ENCODE measurements at places on chromosomes 4 and X.
A peak's percentile ranks its signal among the peaks of the same experiment; 100 is the strongest.

DNA sequence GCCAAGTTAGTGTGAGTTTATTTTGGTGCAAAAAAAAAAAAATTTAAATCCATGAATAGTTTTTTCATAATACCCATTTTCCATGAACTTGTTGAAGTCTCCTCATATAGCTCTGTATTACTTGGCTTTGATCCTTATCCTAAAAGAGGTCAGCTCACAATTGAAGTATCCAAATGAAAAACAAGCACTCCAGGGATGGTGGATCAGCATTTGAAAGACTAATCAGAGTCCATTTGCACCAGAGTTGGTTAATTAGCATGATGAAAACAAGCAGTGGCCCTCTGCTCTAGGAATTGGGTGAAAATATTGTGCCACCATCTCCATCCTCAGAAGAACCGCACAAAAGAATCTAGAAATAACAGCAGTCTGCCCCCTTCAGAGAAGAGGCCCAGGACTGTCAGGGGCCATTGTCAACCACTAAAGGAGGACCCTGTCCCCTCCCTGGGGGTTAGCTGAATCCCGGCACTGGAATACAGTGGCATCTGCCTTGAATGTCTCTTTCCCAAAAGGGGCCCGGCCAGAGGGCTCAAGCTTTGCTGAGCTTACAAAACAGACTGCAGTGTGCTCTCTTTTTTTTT is 24.7 kb downstream of the SH3KBP1 start:
- no peak for DNase-seq

GRCh38 chr4:8834681-8835220 is 36.9 kb downstream of the HMX1 start:
- DNase-seq, result no peak

- no peak for DNase-seq
Observed at GRCh38 chrX:69150281-69150960, 14.8 kb downstream of the PJA1 start.

DNA sequence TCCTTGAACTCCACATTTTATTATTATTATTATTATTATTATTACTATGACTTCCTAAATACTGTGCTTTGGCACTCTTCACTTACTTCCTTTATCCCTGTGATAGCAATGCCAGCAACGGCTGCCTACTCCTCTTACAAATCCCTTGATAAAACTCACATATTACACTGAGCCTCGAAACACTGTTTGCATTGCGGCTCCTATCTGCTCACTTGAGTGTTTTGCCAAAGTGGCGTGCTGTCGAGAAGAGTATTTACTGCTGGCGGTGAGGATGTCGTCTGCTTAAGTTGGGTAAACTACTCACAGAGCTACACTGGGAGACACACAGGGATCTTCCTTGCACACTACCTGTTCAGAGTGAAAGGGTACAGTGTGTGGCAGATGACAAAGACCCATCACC is 143.4 kb upstream of the VCX3A start:
- DNase-seq, result no peak

GRCh38 chr4:5592272-5592671 is 116.1 kb downstream of the EVC2 start:
- DNase-seq, result no peak

GRCh38 chr4:119227690-119228089 is 15.2 kb downstream of the USP53 start:
- DNase-seq, result no peak

DNA sequence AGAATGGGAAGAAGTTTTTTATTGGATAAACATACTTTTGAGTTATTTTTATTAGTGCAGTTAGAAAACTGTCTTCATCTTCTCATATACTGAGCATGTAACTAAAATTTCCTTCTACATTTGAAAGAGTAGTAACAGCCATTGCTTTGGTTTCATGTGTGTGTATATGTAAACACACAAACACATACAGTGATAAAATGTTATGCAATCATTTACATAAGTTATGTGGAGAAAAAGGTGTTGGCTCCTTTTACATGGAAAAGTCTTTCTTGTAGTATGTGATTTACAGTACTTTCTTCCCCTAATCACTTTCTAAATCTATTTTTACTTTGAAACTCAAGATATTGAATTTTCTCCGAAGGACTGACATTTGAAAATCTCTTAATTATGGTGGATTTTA is 194.3 kb upstream of the PACRGL start:
- DNase-seq, result no peak

- DNase-seq, result no peak
Observed at GRCh38 chrX:43224496-43224895, 431.6 kb upstream of the MAOA start.

- peak; percentile 51 for DNase-seq
Observed at GRCh38 chr4:22500831-22501714, 14.8 kb downstream of the ADGRA3 start.

- DNase-seq, result no peak
Observed at GRCh38 chr4:81789741-81790399, 318.2 kb upstream of the RASGEF1B start.

DNA sequence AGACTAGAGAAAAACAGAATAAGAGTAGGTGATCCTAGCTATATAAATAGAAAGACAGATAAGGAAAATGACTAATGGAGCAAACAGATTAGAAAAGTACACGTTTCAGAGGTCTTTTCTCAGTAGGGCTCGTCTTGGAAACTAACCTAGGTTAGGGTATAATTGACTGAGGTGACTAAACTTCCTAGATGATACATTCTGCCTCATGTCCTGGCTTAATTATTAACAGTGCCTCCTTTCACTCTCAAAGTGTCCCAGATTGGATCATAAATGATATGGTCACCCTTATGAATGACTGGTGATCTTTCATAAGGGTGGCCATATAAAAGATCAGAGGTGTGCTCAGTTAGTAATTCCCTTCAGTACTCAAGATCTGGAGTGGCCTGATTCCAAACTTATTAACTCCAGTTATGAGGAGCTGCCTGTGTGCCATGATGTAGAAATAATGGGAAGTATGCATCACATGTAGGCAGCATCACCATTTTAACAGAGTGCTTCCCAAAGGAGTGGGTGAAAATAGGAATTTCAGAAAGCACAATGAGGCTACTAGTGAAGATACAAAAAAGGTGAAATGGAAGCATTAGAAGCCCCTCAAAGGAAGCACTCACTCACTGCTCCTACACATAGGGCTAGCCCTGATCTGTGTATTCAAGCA is 14.7 kb upstream of the GRIA3 start:
- no peak for DNase-seq

DNA sequence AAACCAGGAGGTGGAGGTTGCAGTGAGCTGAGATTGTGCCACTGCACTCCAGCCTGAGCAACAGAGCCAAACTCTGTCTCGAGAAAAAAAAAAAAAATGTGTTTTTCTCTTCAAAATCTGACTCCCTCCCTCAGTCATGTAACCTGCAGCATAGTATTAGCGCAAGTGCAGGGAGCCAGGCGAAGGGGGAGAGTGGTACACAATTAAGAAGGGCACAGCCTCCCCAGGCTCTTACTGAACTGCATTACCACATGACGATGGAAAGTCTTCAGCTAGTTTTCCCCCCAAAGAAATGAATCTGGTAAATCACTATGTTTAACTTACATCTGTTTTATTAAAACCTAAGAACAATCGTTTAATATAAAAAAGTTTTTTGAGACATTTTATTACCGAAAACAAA is 32.4 kb downstream of the PALLD start:
- DNase-seq, result no peak

DNA sequence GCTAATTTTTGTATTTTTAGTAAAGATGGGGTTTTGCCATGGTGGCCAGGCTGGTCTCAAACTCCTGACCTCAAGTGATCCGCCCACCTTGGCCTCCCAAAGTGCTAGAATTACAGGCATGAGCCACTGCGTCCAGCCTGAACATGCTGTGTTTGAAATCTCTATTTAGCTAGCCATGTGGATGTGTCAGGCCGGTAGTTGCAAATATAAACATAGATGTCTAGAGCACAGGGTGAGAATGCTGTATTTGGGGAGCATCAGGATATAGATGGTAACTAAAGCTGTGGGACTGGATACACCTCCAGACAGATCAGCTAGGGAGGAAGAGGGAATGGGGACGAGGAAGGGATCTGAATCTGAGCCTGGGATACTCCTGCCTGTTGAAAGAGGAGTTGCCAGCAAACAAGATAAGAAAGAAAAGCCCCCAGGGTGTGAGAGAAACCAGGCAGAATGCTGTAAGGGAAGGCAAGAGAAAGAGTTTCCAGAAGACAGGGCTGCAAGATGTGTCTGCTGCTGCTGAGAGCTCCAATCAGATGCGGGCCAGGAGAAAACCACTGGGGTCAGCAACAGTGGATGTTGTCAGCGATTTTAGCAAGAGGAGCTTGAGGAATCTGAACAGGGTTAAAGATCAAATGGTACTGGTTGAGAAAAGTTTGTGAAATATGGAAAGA is 177.4 kb downstream of the PALLD start:
- DNase-seq, result no peak

DNA sequence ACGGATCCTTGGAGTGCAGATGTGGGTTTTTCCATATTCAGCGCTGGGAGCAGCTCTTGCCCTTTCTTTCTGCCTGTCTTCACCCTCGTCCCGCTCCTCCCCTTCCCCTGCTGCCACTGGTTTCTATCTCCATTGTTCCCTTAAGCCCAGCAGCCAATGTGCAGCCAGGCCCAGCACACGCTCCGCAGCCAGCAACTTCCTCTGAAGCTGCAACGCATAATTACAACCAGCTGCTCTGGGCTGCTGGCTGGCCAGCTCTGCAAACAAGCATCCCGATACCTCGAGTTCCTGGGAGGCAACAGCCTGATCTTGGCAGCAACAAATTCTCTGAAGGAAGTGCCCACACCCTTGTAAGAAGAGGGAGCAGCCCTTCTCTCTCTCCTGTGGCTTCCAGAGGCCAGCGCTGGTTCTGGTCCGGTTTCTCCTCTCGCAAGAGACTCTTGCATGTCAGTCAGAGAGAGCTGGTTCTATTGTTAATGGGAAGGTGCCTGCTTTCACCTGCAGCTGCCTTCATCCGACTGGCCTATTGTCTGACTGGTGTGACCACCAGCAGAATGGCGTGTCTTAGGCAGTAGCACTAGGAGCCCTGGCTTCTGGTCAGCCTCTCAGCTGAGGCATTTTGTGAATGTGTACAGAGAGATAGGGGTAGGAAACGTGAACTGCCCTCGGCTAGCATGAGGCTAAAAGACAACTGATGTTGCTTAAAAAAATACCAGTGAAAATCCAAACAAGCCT is 83.8 kb upstream of the MAML3 start:
- DNase-seq, result no peak

DNA sequence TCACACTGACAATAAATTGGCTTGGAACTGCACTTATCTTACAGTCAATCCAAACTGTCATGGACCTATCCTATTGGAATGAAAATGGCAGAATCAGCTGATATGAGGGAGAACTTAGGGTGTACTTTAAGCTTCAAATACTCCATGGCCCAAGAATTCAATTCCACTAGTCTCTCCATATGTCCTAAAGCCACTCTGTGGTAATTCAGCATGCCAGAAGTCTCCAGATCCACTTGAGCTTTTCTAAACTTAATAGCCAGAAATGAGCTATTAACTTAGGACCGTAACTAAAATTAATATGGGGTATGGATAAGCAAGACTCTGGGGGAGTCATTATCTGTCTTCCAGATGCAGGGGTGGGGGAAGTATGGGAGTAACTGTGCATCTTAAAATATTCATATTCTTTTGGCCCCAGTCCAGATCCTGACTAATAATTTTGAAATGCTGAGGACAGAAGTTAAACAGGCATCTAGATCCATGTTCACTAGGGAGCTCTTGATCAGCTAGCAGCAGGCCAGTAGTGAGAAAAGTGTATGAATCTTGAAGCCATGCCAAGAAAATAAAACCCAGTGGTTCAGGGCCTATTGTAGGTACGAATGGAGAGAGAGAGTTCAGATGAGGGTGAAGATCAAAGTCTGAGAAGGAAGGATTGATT is 167.6 kb downstream of the DKK2 start:
- DNase-seq, result no peak

GRCh38 chrX:29762006-29762405 is 453.4 kb upstream of the MAGEB2 start:
- DNase-seq, result no peak

DNA sequence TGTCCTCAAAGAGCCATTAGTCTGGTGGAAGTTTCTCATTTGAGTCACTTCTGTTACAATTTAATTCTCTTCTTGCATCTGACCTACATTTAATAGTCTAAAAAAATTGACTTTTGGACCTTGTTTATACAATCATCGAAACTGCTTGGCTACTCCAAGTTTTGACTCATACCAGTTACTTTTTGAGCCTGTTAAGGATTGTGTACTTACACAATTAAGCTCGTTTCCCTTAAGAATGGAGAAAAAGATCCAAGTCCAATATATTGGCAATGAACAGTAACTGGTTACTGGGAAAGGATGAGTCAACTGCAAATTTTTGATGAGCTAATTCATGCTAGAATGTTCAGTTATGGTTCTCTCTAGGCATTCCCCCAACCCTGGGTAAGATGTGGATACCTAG is 58.2 kb downstream of the DCX start:
- DNase-seq, result no peak

DNA sequence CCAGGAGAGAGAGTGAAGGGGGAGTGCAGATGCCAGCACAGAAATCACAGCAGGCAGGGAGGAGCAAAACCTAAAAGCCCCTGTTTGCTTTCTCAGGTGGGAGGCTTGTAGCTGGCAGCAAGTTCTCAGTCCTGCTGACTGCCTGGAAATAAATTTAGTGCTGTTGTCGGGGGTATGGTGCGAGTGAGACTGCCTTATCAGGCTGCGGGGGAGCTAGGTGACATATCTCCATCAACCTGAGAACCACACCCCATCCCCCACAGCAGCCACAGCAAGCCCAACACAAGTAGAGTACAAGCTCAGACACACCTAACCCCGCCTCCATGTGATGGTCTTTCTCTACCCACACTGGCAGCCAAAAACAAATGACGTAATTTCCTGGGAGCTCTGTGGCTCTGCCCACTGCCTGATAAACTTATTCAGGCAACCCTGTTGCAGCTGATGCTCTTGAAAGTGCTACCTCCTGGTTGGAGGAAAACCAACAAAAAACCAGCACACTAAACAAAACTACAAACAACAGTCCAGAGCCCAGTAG is 953.4 kb upstream of the NDST4 start:
- DNase-seq, result no peak

DNA sequence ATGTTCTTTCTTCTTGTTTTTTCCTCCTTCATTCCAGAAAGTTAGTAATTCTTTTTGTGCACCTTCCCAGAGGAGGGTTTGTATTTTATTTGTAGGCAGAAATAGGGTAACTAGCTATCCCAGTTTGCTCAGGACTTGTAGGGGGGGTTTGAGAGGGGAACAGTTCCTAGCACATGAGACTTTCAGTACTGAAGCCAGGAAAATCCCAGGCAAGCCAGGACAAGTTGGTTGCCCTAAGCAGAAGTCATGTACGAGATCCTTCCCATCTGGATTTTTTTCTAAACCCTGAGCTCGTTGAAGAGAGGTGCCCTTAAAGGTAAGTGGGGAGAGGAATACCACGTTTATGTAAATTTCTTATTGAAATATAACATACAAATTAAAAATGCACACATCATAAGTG is 15.6 kb upstream of the TAB3 start:
- no peak for DNase-seq

Measured in stimulated activated CD4-positive, alpha-beta T cell treated with anti-CD3 and anti-CD28 coated beads, Interleukin-1b, Interleukin-23, amount 100 ng/mL, for 48 hours (primary cell).